ENCODE measurements at places on chromosomes 6 and 20. TPM values are rescaled to one million over a fixed set of nuclear protein-coding genes. Genes with fewer than 3 reads are reported as not detected.
A peak's percentile ranks its signal among the peaks of the same experiment; 100 is the strongest.

CNR1 gene
- total RNA-seq, result 0.87 TPM

GRCh38 chr6:68473433-68474210, 161.5 kb upstream of the ADGRB3 start:
- H3K4me1 ChIP-seq, result no peaks in the 10 kb centered on the region
- H3K27me3 ChIP-seq, result no peaks in the 10 kb centered on the region
- no peak overlapping the region for H3K27ac ChIP-seq
- DNase-seq, result no peak

SUMO4 gene
- 1.5 TPM for total RNA-seq

GRCh38 chr6:166707045-166707444, 80.0 kb upstream of the RPS6KA2 start:
- H3K36me3 ChIP-seq, result no peaks in the 10 kb centered on the region
- no peak overlapping the region for H3K27ac ChIP-seq
- peak; percentile 42 for DNase-seq
- no peaks in the 10 kb centered on the region for H3K27me3 ChIP-seq

RNF182 gene
- not detected for total RNA-seq

GRCh38 chr6:123909989-123910388, 106.3 kb downstream of the NKAIN2 start:
- H3K4me3 ChIP-seq, result no peak overlapping the region
- no peaks in the 10 kb centered on the region for H3K4me1 ChIP-seq
- no peak for DNase-seq
- no peaks in the 10 kb centered on the region for H3K36me3 ChIP-seq
- H3K27me3 ChIP-seq, result no peaks in the 10 kb centered on the region
- no peak overlapping the region for H3K27ac ChIP-seq

DNA sequence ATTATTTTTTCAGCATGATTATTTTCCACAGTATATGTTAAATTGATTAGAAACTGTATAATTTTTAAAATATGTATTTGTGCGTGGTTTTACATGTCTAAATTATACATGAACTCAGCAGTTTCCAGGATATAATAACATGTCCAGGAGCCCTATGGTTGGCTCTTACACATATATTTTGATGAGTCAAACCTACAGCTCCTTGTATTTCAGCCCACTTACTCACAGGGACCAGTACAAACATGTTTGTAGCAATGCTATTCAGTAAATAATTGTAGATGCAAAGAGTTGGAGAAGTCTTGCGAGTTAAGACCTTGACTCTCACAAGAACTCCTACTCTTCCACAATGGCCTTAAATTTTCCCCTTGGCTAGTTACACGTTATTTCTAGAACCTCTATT, 107.2 kb upstream of the SASH1 start:
- peaks cover 9% of the 10 kb centered on the region for H3K4me1 ChIP-seq
- H3K36me3 ChIP-seq, result no peaks in the 10 kb centered on the region
- H3K27me3 ChIP-seq, result no peaks in the 10 kb centered on the region
- H3K4me3 ChIP-seq, result no peak overlapping the region

DNA sequence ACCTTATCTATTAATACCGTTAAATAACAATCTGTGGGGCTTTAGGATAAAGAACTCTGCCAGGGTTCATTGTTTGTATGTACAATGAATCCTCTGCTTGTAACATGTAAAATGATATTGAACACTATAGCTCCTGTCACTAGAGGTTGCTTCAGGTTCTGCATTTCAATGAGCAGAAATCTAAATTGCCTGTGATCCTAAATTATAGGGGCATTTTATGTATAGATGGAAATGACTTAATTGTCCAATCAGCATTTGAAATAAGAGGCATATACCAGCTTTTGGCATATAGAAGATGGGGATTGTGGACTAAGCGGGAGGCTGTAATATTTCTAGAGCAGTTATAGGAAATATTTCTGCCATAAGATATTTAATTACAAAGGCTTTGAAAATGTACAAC, 2.0 kb downstream of the NCOA3 start:
- no peak overlapping the region for H3K27ac ChIP-seq
- H3K4me1 ChIP-seq, result peaks cover 60% of the 10 kb centered on the region
- H3K27me3 ChIP-seq, result no peaks in the 10 kb centered on the region
- no peaks in the 10 kb centered on the region for H3K36me3 ChIP-seq
- no peak for DNase-seq

GSTA3 gene
- not detected for total RNA-seq

DNA sequence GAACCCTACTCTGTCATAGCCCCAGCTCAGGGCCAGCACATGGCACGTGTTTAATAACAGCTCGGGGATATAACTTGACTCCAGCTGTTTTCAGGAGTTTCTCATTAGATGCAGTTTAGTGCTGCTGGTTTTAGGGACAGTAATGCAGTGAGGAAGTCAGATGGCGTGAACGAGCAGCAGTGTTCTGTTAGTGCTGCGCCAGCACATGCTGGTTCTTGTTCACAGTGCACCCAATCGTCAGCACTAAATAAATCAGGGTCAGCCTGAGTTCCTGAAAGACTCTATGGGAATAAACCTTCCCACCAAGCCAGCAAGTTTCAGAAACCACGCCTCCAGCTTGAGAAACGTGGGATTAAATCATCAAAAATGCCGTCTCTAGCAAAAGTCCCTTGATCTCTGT, 235.9 kb upstream of the SUPT3H start:
- no peaks in the 10 kb centered on the region for H3K4me1 ChIP-seq
- no peak overlapping the region for H3K27ac ChIP-seq
- H3K36me3 ChIP-seq, result no peaks in the 10 kb centered on the region

- H3K27me3 ChIP-seq, result no peaks in the 10 kb centered on the region
- DNase-seq, result no peak
- H3K4me1 ChIP-seq, result no peaks in the 10 kb centered on the region
- no peak overlapping the region for H3K4me3 ChIP-seq
- H3K27ac ChIP-seq, result no peak overlapping the region
- H3K36me3 ChIP-seq, result no peaks in the 10 kb centered on the region
Observed at GRCh38 chr6:98212468-98212867, 621.9 kb upstream of the POU3F2 start.

NKX2-4 gene
- total RNA-seq, result not detected

AIF1 gene
- total RNA-seq, result 9.5 TPM

GRCh38 chr6:131761060-131761761, 46.6 kb upstream of the ENPP1 start:
- H3K4me1 ChIP-seq, result peaks cover 19% of the 10 kb centered on the region
- no peak overlapping the region for H3K27ac ChIP-seq
- no peak for DNase-seq

IRF4 gene
- 0.16 TPM for total RNA-seq

SLC22A7 gene
- total RNA-seq, result 0.12 TPM

GRCh38 chr6:38346291-38347079, 293.2 kb downstream of the BTBD9 start:
- no peaks in the 10 kb centered on the region for H3K27me3 ChIP-seq
- no peak overlapping the region for H3K4me3 ChIP-seq
- H3K27ac ChIP-seq, result no peak overlapping the region
- no peaks in the 10 kb centered on the region for H3K36me3 ChIP-seq
- no peaks in the 10 kb centered on the region for H3K4me1 ChIP-seq

- no peak overlapping the region for H3K27ac ChIP-seq
- no peaks in the 10 kb centered on the region for H3K27me3 ChIP-seq
- no peak for DNase-seq
Observed at GRCh38 chr6:158461954-158462353, 97.9 kb upstream of the TMEM181 start.

DNA sequence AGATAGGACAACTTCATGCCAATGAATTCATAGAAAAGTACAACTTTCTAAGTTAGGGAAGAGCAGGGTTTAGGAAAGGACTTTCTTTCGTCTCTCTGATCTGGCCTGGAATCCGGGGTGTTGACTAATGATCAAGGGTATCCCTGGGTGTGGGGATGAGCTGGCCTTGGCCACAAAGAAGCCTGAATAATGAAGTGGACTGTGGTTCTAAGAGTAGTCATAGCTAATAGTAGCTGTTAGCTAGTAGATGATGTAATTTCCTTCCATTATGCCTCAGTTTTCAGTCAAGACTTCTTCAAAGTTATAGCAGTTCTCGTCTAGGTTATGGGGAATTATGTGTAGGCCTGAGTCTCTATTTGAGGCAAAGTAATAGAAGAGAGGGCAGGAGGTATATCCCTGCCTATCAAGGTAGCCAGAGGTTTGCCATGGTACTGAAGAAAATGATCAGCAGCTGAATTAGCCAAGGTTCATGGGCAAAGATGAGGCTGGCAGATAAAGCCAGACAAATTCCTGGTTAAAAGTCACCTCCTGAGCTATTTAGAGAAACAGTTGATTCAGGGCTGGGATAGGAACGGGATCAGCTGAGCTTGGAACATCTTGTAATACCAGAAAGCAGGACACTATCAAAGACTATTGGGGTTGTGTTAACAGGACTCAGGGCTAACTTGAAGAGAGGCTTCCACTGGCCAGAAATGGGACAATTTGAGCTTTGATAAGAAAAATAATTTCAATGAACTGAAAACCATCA, 18.7 kb upstream of the TRPC4AP start:
- H3K4me1 ChIP-seq, result peaks cover 5% of the 10 kb centered on the region
- H3K27ac ChIP-seq, result peak overlapping the region; percentile 46
- DNase-seq, result no peak
- no peak overlapping the region for H3K4me3 ChIP-seq
- H3K36me3 ChIP-seq, result no peaks in the 10 kb centered on the region
- no peaks in the 10 kb centered on the region for H3K27me3 ChIP-seq

ZFAND3 gene
- total RNA-seq, result 47.7 TPM

DNA sequence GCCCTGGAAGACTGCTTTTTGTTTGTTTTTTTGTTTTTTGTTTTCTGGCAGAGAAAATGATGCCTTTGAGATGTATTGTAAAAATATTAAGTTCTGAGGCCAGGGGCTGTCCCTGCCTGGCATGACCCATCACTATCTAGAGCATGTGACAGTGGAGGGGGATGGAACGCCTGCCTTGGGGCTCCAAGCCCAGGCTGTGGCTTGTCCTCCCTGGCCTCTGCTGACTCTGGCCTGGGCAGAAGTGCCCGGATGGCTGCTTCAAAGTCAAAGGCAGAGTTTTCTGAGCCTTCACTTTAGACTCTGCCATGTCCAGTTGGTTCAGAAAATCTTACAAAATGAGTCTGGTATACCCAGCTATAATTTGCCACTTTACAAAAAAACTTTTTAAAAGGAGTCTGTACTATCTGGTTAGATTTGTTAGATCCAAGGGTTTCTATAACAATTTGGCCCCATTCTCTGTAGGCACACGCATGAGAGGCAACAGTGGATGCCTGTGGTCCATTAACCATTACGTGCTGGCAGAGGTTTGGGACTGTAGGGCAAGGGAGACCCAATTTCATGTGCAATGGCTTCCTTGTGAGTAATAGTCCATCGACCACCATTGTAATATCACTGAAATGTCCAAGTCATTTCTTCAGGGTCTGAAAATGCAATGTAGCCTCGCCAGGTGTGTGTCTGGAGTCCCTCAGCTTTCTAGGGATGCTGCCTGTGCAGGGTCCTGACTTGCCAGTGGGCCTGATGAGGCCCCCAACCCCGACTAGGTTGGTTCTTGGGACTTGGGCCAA, 8.3 kb downstream of the PPP1R3G start:
- H3K36me3 ChIP-seq, result no peaks in the 10 kb centered on the region
- H3K4me3 ChIP-seq, result no peak overlapping the region
- H3K27ac ChIP-seq, result peak overlapping the region; percentile 23
- peaks cover 10% of the 10 kb centered on the region for H3K4me1 ChIP-seq
- DNase-seq, result no peak

- H3K4me1 ChIP-seq, result peaks cover 35% of the 10 kb centered on the region
- DNase-seq, result no peak
- peak overlapping the region; percentile 96 for H3K27ac ChIP-seq
- peaks cover 14% of the 10 kb centered on the region for H3K36me3 ChIP-seq
Observed at GRCh38 chr20:62793757-62794006, 2.6 kb upstream of the MRGBP start.

- no peak overlapping the region for H3K4me3 ChIP-seq
- no peak overlapping the region for H3K27ac ChIP-seq
- peaks cover 35% of the 10 kb centered on the region for H3K27me3 ChIP-seq
- H3K36me3 ChIP-seq, result no peaks in the 10 kb centered on the region
- no peak for DNase-seq
Observed at GRCh38 chr6:28603891-28604290, 78.2 kb downstream of the GPX5 start.

- no peak within 1 kb of the TSS for H3K27ac ChIP-seq
- DNase-seq, result peak; percentile 71
- H3K36me3 ChIP-seq, result no peaks in the 10 kb centered on the region
Observed at GRCh38 chr20:58852543-58853271, at the start of gene GNAS. GNAS (plus strand) TSS chr20:58852716.

- H3K27me3 ChIP-seq, result no peaks in the 10 kb centered on the region
- no peak overlapping the region for H3K27ac ChIP-seq
- no peak for DNase-seq
- H3K4me1 ChIP-seq, result no peaks in the 10 kb centered on the region
Observed at GRCh38 chr20:51135926-51136715, 113.2 kb upstream of the KCNG1 start.

GRCh38 chr6:158502263-158502950, 57.5 kb upstream of the TMEM181 start:
- H3K27me3 ChIP-seq, result no peaks in the 10 kb centered on the region
- DNase-seq, result no peak
- no peak overlapping the region for H3K4me3 ChIP-seq
- peaks cover 51% of the 10 kb centered on the region for H3K36me3 ChIP-seq
- H3K27ac ChIP-seq, result no peak overlapping the region
- no peaks in the 10 kb centered on the region for H3K4me1 ChIP-seq

APCDD1L gene
- total RNA-seq, result 0.68 TPM

All from heart left ventricle (tissue), 16 donors.